Foreskin keratinocyte (primary cell): ENCODE measurements at places on chromosomes 1 and 21.

- DNase-seq = no peak
These were observed 17.8 kb upstream of the LAMC2 start for GRCh38 chr1:183168308-183168707.

DNA sequence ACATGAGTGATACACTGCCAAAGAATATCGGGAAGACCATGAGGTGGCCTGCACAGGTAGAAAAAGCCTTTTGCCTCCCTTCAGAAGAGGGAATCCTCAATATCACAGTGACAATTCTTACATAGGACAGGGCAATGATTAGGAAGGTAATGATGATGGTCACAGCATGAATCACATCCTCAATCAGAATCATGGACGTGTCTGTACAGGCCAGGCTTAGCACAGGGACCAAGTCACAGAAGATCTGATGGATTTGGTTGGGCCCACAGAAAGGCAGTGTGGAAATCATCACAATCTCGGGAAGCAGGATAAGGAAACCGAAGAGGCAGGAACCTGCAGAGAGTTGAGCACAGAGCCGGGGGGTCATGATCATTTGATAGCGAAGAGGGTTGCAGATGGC is 3.2 kb downstream of the OR6K3 start:
- DNase-seq = no peak

DNA sequence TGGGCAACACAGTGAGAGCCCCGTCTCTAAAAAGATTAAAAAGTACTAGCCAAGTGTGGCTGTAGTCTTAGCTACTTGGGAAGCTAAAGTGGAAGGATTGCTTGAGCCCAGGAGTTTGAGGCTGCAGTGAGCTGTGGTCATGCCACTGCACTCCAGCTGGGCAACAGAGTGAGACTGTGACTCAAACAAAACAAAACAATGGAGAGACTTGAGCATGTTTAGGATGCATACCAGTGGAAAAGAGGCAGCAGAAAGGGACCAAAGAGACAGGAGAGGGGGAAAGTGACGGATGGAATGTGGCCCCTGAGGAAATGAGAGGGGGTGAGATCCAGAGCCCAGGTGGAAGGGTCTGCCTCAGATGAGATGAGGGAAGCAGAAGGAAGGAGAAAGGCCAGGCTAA is 358.9 kb downstream of the RPS6KC1 start:
- no peak for DNase-seq

DNA sequence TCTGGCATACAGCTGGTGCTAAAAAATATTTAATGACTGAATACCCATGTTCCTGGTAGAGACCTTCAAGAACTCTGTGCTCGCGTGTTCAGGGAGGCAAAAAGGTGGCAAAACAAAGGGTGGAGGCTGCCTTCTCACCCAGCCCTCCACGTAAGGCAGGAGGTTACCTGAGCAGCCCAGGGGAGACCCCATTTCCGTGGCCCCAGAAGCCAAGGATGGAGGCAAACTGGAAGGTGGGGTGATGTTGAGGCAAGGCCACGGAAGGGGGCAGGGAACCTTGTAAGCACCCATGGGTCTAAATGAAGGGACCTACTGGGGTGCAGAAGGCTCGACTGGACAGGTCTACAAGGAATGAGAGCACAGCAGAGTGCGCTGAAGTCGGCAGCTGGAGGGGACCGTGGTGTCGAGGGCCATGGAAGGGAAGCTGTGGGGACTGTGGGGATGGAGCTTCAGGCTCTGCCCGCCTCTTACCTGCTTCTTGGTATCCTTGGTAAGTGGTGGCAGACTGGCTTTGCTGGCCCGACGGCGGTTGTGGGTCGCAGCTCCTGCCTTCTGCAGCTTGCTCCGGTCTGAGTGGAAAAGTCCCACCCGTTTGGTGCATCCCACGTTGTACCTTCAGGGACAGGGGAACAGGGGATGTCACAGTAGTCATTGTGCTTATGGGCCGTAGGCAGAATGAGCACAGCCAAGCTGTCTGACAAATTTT is 8.9 kb upstream of the A3GALT2 start:
- DNase-seq = no peak

DNA sequence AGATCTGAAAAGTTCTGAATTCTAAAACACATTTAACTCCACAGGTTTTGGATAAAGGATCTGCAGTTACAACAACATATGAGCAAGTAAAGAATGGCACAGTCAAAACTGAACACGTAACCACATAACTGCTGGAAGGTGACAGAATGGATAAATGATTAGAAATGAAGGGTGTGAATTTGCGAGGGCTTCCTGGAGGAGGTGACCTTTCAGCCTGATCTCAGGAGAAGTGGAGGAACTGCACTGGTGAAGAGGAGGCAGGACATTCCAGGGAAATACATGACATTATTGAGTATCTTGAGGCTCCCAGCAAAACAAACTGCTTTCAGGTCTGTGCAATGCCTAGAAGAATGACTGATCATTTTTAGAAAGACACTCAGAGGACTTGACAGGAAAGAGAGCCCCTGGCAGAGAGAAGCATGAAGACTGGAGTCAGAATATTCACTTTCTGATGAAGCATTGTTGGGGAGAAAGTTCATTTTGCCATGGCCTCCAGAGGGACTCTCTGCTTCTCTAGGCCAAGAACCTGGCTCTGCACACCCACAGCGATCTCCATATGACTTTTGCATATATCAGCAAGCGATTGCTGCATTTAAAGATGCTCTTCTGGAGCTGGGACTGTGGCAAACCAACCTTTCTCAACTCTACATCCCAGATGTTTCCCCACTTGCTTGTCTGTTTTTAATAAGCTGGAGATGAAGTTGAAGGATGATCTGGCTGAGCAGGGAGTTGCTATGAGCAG is 122.7 kb upstream of the FAM78B start:
- DNase-seq = no peak

DNA sequence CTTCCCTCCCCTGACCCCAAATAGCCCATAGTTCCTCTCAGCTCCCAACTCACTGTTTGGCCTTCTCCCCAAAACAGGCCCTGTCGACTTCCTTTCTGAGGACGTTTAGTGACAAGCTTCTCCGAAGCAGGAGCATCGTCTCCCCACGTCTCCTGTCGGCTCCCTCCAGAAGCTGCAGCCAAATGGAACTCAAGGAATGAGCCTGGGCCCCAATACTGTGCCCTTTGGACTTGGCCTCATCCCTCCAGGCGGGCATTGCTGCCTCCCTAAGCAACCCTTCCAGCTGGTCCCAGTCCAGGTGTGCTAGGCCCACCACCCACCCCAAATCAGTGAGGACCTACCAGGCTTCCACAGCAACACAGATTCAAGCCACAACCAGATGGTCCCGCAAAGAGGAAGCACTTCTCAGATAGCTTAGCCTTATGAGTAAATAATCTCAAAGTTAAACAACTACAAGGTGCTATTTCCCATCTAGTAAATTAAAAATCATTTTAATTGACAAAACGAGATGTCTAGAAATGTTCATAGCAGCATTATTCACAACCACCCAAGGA is 33.0 kb downstream of the ACOT7 start:
- no peak for DNase-seq

DNA sequence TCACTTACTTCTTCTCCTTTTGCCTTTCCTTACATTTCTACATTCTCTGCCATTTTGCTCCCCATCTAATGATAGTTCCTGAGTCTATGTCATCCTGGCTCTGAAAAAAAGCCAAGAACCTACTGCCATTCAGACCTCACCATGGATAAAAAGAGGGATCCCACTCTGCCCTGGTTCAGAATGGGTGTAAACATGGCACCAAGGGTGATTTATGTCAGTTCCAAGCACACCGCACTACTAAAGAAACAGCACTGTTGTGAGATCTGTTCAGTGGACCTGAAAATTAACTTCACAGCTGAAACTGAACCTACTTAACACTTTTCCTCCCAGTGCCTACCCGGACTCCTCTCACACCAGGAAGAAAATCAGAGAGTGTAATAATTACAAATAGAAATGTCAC is 72.3 kb upstream of the NTPCR start:
- no peak for DNase-seq

DNA sequence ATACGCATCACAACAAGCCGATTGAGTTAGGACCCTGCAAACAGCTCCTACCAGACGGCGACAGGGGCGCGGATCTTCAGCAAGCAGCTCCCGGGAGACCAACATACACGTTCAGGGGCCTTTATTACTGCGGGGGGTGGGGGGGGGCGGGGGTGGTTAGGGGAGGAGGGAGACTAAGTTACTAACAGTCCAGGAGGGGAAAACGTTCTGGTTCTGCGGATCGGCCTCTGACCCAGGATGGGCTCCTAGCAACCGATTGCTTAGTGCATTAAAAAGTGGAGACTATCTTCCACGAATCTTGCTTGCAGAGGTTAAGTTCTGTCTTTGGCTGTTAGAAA is 162.0 kb downstream of the RUNX1 start:
- no peak for DNase-seq

DNA sequence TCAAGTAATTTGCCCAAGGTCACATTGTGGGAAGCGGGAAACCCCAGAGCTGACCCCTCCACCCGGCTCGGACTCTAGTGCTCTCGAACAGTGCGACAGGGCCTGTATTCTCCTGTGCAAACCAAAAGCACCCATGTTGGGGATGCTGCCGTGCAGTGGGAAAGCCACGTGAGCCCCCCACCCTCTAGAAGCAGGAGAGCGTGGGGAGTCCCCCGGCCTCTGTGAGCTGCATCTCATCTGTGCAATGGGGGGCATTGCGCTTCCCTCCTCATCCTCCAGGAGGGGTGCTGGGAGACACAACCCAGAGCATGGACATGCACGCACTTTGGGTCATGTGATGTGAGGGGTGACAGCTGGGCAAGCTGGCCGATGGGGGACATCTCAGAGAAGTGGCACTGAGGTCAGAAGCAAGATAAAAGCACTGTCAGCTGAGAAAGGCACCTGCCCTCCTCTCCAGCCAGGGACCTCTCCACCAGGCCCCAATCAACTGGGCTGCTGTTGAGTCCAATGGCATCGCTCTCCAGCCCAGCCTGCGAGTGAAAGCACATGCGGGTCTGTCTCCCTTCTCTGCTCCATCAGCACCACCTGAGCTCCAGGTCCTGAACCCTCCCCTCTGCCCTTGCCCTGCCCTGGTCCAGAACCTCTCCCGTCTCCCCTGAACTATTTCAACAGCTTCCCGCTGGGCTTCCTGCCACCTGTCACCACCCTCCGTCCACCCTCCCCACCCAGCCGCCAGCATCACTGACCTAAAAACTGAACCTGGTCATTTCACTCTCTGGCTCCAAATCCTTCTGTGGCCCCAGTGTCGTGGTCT is 76.4 kb upstream of the IFFO2 start:
- DNase-seq = no peak

DNA sequence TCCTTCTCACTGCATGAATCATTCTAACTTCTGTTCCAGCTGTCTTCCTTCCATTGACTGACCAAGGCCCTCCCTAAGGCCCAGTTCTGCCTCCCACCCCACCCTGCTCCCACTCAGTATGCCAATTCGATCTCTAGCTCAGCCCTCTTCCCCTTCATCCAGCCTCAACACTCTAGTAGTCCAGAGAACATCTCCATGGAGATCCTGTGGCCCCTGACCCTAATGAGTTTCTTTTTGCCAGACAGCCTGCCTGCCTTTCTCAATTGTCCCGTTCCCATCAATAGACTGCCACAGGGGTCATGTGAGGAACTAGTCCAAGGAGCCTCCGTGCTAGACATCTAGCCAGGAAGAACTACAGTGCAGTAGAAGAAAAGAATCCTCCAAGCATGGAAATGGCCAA is 26.4 kb downstream of the RRAGC start:
- DNase-seq = no peak

DNA sequence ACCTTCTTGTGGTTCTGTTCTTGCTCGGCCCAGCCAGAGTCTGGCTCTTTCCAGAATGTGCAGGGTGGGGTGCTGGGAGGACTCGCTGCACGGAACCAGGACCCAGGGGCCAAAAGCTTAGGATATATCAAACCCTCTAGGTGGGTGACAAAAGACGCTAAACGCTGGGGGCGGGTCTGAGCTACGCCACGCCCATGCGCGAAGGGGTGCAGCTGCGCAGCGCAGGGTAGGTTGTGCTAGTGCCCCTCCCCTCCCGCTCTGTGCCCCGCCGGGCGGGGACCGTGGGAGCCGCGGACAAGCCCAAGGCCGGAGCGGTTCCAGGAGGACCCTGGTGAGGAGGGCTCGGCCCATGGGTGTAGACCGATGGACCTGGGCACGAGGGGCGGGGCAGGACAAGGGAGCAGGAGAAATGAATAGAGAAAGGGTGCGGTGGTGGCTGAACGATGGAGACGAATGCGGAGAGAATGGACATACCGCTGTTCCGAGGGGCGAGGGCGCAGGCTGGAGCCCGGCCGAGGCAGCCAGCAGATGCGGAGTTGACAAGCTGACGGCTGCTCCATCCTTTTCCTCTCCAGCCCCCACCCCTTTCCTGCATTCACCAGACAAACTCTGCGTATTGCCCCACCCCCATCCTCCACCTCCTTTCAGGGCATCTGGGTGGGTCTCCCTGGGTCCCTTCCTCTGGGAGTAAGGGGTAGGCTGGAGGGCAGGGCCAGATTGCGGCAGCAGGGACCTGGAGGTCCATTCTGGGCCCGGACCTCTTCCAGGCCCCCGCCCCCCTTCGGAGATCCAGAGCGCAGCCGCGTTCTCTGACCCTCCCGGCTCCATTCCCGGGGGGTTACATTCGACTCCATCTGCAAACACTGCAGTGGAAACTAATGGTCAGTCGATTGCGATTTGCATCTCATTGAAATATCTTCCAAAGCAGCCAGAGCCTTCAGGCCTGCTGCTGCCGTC is at the start of gene RUSC1:
Gene RUSC1 (plus strand): TSS at position 234 of the 957 bp plus-strand sequence. CDS start 880 bp downstream, outside the sequence.
- no peak for DNase-seq

GRCh38 chr1:236689713-236690569 is 3.6 kb downstream of the ACTN2 start:
- DNase-seq = no peak

- no peak for DNase-seq
These were observed 14.7 kb downstream of the CTTNBP2NL start for GRCh38 chr1:112410673-112411072.

- peak; percentile 70 for DNase-seq
These were observed 6.4 kb upstream of the GUCA2B start for GRCh38 chr1:42146626-42147320.

DNA sequence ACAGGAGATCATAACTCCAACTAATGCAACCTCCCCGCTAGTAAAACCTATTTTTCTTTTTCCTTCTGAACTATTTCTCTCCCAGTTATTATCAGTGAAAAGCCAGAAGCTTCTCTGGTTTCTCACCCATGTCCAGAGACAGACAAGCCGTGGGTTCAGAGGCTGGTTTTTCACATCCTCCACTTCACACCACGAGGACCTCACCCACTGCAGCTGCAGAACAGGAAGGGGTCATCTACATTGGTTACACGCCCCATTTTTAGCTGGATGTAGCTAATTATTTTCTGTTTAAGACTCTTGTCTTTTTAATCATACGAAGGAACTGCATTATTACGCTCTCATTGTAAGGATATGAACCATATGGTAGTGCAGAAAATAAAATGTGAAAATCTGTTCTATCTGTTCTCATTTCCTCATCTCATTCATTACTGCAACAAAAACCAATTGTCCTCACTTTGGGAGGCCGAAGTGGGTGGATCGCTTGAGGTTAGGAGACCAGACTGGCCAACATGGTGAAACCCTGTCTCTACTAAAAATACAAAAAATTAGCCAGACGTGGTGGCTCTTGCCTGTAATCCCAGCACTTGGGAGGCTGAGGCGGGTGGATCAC is 39.1 kb upstream of the CLDN14 start:
- DNase-seq = no peak
